ENCODE measurements at places on chromosomes 6 and 20.

DNA sequence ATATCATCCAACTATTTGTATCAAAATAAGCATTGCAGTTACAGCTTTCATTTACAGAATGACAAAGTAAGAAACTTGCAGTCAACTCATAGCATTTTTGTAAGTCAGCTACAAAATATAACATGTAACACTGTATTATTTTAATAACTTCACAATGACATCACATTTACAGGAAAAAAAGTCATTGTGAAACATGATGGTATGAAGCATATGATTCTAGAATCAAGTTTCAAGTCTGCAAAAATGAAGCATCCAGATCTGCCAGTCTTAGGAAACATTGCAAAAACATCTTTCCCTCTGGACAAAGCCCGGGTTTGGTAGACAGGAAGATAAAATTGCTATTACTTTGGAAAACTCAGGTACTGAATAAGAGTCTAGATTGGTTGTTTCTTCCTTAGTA, 263.9 kb upstream of the NT5E start:
- DNase-seq = no peak

DNA sequence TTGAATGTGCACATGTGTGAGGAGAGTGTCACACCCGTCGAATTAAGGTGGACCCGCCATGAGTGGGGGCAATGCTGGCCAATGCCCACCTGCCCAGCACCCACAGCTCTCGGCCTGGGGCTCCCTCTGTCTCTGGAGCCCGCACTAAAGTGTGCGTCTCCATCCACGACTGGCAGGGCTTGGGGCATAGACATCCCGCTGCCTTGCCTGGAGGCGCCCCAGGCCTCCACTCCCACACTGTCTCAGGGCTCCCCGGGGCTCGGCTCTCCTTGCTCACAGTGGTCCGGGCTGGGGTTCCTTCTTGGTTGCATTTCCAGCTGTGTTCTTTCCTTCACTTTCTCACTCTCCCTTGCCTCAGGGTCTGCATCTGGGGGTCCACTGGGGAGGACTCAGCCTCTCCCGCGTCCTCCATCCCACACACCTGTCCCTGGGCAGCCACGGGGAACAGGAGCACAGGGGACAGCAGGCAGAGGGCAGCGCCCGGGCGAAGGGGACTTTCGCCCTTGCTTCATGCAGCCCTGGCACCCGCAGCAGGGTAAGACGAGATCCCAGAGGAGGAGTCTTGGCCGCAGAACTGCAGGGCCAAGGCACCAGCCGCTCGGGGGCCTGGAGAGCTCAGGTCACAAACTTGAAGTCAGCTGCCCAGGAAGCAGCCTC, 20.1 kb upstream of the MRGBP start:
- DNase-seq = no peak

DNA sequence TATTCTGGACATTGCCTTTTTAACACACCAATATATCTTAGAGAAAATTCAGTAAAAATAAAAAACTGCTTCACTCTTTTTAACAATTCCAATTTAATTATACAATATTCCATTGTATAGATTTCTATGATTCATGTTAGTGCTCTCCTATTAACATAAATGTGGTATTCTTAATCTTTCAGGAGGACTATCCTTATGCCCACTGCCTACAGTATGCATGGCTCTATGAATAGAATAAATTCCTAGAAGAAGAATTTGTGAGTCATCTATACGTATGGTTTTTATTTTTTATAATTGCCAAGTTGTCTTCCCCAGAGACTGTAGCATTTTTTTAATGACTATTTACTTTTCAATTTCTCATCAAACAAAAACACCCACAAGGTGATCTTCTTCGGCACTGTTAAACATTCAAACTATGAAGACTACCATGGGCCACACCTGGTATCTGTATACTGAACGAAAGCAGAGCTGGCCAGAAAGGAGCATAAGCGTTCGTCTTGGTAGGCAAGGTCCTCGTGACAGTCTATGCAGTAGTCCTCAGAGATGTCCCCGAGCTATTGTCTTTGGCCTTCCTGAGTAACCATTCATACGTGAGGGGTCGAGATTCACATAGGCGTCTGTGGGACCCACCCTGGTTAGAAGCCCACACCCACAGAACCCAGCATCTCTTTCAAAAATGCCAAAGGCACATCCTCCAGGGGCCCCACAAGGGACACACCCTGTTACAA, 74.6 kb downstream of the KIF16B start:
- no peak for DNase-seq

DNA sequence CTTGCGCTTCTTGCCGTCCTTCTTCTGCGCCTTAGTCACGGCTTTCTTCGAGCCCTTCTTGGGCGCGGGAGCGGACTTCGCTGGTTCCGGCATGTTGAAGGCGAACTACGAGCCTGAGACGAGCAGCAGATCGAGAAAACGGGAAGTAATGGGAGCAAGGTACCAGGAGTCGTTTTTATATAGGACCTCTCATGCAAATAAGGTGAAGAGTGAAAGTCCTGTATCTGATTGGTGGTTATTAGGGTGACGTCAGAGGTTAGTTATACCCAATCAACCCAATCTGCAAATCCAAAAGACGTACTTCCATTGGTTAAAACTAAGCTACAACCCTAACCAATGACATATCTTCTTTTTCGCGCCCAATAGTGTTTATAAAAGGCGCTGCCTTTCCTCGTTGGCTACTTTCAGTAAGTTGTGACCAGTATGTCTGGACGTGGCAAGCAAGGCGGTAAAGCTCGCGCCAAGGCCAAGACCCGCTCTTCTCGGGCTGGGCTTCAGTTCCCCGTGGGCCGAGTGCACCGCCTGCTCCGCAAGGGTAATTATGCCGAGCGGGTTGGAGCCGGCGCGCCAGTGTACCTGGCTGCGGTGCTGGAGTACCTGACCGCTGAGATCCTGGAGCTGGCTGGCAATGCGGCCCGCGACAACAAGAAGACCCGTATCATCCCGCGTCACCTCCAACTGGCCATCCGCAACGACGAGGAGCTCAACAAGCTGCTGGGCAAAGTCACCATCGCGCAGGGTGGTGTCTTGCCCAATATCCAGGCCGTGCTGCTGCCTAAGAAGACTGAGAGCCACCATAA, 100.6 kb upstream of the PRSS16 start:
- DNase-seq = peak; percentile 87

GRCh38 chr6:36432151-36432671, 10.4 kb downstream of the PXT1 start:
- no peak for DNase-seq

DNA sequence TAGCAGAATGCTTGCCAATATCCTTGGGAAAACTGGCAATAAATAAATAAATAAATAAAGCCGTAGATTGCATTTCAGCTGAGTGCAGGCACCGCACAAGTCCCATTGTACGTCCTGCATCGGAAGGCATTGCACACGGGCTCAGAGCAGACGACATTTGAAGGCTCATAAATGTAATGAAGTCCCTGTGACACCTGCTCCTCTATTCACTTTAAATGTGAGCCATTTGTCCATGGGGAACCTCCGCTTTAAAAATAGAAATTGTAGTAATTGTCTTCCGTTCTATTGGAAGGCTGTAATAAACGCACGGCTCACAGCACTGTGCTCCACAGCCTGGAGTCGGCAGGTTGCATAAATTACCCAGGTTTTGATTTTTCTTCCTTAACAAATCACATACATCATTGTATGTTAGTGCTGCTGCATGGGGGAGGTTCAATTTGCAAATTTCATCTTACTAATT, 32.6 kb downstream of the MYT1 start:
- no peak for DNase-seq

DNA sequence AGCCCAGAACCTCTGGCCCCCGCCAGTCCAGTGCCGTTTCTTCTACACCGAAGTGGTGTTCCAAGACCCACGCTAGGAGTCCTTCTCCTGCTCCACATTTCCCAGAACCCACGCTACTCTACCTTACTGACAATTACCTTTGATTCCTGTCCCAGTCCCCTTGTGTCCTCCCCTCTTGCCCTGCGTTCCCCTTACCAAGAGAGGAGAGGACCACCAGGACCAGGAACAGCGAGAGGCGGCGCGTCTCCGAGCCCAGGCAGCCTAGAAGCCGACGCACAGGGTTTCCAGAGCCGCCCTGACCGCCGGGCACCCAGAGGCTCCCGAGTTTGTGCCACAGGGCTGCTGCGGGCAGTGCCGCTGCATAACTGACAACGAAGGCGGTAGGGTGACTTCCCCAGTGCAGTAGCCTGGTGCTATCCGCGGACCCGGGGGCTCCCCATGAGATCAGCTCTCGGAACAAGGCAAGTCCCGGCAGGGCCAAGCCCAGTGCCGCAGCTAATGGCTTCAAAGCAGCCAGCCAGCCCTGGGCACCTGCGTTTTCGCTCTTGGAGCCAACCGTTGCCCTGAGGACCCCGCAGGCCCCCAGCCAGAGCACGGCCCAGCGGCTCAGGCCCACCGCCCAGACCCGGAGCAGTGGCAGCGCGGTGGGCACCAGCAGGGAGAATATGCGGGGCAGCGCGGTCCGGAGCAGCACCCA, 512 bp downstream of the TAP1 start:
- DNase-seq = peak; percentile 69

- DNase-seq = no peak
These were observed 50.5 kb upstream of the FRMD1 start for GRCh38 chr6:168129292-168130167.

DNA sequence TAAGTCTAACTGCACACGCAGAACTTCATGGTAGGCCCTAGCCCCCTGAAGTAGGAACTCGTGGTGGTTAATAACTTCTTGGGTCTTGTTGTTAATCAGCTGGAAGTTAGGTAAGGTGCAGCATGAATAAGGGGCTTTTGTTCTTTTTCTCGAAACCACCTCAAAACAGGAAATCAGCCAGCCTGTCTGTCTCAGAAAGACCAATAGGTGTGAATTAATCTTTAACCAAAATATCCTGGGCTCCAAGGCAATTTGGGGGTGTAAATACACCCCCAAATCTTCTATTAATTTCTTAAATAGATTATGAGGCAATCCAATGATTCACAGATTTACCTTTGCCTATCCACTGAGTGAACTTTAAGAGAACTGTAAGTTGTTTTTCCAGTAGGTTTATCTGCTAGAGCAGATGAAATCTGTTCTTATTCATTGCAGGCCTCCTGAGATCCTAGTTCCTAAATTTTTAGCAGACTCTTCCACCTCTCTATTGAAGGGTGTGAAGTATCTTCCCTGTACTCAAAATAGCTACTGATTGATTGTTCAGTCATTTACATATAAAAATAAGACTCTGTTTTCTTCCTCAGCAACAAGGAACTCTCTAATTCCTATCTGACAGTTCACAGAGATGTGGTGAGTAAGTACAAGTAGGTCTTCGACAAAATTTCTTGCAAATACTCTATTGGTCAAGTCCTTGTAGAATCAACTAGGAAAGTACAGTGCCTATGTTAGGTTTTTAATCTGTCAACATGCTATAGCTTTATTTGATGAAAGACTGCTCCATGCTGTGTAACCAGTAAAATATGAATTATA, 427.1 kb upstream of the NOX3 start:
- no peak for DNase-seq

DNA sequence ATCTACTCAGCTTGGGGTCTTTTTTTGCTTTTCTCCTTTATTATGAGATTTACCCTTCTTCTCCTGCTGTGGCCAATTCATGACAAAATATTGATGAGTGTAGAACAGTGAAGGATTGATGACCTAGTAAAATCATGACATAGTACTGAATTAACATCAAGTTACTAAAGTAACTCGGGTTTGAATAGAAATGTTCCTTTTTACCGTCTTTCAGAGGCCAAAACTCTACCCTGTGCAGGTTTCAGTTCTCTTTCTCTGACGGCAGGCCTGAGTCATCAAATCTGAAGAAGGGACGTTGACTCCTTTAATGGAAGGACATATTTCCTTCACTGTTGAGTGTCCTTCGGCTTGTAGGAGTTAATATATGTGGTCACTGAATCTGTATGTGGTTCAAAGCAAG, 80.7 kb downstream of the RREB1 start:
- no peak for DNase-seq

DNA sequence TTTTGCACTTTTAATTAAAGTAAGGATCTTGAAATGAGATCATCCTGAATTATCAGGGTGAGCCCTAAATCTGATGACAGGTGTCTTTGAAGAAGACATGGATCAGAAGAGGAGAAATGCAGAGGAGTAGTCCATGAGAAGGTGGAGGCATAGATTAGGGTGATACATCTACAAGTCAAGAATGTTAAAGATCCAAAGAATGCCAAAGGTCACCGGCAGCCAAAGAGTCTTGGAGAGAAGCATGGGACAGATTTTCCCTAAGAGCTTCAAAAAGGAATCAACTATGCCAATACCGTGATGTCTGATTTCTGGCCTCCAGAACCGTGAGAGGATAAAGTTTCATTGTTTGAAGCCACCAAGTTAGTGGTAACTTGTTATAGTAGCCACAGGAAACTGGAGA, 59.0 kb upstream of the THEMIS start:
- DNase-seq = no peak

DNA sequence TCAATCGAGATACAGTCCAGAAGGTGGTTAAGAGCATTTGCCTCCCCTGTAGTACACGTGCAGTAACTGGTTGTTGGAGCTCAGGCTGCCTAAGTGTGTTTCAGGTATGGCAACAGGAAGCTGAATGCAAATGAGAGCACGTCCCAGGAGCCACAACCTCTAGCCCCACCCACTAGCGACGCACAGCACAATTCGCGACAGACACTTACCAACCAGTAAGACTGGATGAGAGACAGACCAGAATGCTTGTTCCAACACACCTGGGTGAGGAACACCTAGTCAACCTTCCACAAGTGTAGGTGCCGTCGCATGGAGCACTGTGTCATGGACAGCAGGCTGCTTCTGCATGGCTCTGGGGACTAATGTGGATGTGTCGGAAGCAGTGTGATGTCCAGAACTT, 7.2 kb upstream of the SERPINB1 start:
- peak; percentile 39 for DNase-seq

DNA sequence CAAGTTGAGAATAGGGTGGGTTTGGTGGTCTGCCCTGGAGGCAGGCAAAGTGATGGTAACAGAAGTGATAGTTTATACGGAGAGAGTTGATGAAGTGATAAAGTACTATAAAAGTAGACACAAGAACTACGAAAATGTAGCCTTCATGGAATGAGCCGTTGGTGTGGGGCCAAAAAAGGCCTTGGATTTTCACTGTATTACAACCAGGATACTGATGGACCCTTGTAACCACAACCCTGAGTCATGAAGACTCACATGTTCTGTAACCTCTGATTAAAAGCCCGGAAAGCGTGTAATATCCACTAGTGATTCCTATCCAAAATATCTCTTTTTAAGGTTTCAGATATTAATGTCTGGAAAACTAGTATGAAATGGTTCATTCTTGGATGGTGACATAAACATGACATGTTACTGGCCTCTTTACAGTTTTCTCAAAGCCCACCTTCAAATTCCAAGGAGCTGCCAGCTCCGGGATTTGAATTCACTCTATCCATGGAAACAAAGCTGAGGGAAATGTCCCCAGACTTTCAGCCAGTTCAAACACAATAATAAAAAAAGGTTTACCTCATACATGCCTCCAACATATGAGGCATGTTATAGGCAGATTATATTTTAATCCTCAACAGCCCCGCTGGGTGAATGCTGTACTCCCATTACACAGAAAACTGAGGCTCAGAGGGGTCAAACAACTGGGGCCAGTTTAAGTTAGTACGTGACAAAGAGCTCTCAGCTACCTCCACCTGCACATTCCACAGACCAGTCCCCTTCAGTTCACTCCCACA, 55.4 kb downstream of the MRPL14 start:
- DNase-seq = no peak

DNA sequence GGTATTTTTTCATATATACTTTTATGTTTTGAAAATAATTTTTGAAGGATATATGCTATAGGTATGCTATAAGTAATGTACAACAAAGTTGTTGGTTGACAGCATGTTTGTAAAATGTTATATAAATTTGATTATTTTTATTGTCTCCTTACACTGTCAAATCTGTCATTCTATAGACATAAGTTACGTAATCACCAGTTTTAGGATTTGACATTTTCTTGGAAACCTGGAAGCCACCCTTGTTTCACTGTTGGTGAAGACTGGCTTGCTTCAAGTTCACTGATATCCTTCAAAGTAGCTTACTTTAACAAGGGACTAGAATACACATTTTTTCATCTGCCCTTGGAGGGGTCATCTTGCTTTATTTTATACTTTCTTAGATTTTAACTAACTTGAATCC, 1288.6 kb upstream of the EYS start:
- DNase-seq = no peak

All from memory B cell (primary cell).